ENCODE measurements at places on chromosomes 4 and X.

DNA sequence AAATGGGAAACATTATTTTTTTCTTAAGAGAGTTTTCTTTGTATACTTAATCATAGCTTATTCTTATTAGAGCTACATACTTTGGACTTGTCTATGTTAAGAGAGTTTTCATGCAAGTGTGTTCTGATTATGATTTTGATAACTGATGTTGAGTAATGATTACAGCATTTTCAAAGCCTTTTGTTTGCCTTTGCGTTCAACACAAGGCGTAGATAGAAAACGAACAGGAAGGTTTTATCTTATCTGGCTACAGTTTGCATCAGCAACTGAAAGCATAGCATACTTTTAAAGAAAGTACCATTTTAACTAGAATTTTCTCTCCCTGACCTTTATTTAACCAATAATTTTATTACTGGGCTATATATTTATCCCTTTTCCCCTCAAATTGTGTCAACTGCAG is 51.6 kb upstream of the PDLIM5 start:
- DNase-seq: no peak

- DNase-seq: peak; percentile 50
Measured at GRCh38 chr4:168710353-168710946, 213.6 kb downstream of the PALLD start.

GRCh38 chr4:73070074-73070390 is 516 bp upstream of the COX18 start:
- no peak for DNase-seq

DNA sequence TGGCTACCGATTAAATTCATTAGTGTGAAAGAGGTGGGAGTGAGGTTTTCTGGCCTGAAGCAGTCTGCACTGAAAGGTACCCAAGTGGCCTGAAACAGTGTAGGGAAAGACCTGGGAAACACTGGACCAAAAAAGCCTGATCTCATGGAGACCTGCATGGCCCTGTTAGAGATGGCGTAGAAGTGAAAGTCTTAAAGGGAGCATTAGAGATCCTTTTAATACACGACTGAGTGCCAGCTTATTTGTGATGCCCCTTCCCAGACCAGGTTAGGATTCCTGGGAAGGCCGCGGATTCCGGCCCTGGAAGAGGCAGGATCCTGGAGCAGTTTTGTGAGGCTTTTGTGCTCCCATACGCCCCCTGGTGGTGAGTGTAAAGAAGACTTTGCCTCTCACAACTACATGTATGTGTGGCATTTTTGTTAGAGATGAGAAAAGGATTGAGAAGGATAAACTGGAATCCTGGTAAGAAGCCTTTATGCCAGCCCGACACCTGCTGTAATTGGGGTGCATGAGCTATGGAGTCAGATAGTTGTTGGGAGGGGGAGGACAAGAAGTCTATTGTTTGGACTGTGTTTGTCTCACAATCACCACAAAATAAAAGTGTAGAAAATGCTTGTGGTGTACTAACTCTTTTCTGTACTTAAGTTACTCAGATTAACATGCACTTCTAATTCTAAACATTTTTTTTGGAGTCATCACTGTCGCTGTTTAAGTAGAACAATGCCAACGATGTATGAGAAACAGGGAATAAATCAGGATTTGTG is 54.0 kb downstream of the JADE1 start:
- peak; percentile 80 for DNase-seq

DNA sequence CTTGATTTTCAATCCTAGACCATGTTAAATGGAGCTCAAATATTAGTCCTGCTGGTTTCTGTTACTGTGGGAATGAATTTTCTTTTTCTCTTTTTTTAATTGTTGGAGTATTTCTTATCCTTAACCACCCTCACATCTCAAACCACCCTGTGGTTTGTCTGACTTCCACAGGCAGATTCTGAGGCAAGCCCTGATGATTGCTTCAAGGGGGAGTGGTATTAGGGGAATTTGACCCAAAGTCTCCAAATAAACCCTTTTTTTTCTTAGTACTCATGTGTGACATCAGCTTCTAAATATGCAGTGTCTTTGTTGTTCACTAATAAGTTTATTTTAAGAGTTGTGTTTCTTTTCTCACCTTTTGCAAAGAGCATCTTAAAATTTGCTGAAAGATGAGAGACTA is 810.3 kb downstream of the IL1RAPL1 start:
- peak; percentile 4 for DNase-seq

- DNase-seq: no peak
Measured at GRCh38 chrX:134171661-134172587, 65.1 kb upstream of the CCDC160 start.

DNA sequence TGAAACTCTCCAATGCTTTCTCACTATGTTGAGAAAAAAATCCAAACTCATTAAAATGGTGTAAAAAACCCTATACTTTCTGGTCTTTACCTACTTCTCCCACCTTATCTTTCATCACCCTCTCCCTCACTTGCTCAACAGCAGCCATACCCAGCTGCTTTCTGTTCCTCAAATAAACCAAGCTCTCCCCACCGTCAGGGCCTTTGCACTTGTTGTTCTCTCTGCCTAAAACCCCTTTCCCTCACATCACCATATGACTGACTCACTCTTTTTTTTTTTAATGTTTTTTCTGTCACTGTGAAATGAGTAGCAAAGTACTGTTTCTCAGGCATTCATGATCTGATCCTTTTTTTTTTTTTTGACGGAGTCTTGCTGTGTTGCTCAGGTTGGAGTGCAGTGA is 122.3 kb upstream of the TMEM164 start:
- no peak for DNase-seq

- DNase-seq: no peak
Measured at GRCh38 chr4:95742179-95742578, 97.7 kb upstream of the PDHA2 start.

- no peak for DNase-seq
Measured at GRCh38 chr4:113442826-113443225, 318.7 kb downstream of the CAMK2D start.

DNA sequence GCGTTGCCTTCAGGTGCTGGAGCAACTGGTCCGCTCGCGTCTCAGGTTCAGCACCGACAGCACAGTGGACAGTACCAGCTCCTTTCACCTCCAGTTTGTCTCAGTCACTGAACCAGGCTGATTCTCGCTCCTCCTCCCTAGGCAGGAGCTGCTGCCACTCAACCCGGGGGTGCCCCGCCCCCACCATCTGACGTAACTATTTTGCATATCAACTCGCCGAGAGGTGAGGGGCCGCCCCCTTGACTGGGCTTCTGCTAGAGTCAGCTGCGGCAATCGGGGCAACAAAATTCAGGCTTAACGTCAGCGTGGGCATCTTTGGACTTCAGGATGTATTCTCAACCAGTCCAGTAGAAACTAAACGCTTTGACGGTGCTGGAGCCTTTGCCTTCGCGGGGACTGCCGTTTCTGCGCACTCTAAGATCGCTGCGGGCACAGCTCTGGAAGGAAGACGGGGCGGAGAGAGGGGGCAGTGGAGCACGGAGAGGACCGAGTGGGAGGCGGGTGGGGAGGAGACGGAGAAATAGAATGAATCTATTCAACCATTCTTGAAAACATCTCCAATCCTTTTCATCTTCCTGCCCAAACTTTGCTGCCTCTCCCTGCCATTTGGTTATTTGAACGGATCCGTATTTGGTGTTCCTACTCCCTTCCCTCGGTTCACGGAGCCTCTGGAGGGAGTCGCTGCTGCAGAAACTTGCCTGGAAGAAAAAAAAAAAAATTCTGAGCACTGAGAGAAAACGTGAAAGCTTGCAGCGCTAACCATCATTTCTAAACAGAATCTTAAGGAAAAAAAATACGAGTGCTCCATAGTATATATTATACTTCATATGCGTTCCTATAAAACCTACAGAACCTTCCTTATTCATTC is at the start of gene FSTL5:
Gene FSTL5, minus strand, starts transcription at position 109 of the 868 bp plus-strand sequence. CDS start 52,604 bp downstream, outside the sequence.
- DNase-seq: peak; percentile 30

- DNase-seq: peak; percentile 91
Measured at GRCh38 chr4:110636680-110637407, 14.0 kb upstream of the PITX2 start.

DNA sequence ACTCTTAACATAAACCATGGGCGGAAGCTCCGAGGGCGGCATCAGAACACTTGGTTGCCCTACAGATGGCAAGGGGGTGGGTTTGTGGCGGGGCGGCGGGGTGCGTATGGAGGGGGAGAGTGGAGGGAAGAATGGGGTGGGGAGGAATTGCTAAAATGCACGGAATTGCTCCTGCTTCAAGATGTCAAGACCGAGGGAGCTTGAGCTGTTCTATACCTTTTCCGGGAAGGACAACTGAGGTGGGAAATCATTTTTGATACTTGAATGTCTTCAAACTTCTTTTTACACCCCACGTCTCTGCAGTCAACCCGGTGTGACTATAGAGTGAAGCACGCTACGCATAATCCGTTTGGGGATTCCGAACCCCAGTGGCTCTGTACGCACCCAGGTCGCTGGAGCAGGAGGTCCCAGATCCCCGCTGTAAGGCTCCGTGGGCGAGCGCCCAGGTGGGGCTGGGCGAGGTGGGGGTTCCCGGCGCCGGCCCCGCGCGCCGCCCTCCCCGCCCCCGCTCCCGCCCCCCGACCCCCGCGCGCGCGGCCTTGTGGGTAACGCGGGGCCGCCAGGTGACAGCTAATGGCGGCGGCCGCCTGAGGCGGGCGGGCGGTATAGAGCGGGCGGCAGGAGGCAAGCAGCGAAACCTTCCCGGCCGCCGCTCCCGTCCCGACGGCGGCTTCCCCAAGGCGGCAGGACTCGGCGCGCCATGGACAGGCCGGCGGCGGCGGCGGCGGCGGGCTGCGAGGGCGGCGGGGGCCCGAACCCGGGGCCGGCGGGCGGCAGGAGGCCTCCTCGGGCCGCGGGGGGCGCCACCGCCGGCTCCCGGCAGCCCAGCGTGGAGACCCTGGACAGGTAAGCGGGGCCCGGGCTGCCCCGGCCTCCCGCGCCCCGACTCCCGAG is at the start of gene MTMR1:
Gene MTMR1, plus strand, starts transcription at position 566 of the 894 bp plus-strand sequence. Its CDS starts 135 bp downstream, at position 701.
- no peak for DNase-seq

DNA sequence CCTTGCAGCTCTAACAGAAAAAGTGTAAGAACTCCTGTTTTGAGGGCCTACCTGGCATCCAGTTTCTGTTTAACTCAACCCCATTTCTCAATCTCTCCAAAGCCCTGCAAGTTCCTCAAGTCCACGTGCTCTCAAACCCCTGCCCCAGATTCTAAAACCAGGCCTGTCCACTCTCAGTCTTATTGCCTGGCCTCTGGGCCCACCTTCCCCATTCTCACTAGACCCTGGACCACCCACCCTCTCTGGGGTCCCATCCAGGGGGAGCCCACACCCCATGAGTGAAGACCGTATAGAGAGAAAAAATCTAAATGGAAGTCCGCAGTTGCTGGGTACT is 58.3 kb downstream of the TLR10 start:
- DNase-seq: no peak

- no peak for DNase-seq
Measured at GRCh38 chrX:100349391-100349790, 60.7 kb downstream of the PCDH19 start.

DNA sequence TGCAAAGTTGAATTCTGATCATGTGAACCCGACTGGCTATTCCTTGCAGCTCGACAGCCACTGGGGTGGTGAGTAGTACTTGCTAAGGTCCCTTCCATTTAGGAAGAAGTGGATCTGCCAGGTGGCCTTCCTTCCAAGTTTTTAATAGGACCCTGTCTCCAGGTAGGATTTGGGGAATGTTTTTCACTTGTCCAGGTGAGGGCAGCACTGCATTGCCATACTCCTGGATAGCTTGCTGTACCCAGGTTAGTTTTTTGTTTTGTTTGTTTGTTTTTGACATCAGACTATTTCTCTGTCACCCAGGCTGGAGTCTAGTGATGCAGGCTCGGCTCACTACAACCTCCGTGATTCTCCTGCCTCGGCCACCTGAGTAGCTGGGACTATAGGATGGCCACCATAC is 29.8 kb downstream of the SAGE1 start:
- DNase-seq: no peak

DNA sequence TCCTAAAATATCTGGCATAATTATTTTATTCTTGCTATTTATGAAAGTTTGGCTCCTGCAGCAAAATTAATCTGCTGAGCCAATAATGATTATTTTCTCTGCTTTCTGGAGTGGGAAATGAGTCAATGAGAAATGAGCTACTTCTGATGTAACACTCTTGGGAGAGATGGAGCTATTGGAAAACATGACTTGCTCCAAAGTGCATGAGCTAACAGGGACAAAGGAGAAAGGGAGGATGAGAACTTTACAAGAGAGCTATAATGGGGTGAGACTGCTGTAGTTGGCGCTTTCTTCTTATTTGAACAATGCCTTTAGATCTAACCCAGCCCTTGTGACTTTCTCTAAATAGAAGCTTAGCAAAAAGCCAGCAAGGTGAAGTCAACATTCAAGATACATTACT is 615.1 kb downstream of the ANKRD50 start:
- DNase-seq: no peak

GRCh38 chrX:12013211-12013618 is 125.1 kb upstream of the FRMPD4 start:
- DNase-seq: peak; percentile 34

GRCh38 chr4:48188390-48188789 is 54.3 kb upstream of the TXK start:
- no peak for DNase-seq

DNA sequence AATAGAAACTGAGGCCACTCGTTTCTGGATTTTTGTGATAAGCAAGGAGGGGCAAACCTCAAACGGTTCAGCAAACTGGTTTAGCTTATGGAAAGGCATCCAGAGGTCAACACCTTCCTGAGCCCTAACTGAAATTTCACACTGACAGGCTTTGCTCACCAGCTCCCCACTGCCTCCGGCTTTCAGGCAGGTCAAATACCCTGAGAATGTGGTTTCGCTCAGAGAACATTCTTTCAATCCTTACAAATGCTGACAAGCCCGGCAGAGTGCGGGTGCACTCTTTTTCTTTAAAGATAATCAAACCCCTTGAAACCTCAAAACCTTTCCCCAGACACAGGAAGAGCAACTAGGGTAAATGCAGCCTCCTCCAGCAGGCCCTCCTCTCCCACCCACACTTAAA is 41.5 kb downstream of the CD40LG start:
- DNase-seq: no peak

DNA sequence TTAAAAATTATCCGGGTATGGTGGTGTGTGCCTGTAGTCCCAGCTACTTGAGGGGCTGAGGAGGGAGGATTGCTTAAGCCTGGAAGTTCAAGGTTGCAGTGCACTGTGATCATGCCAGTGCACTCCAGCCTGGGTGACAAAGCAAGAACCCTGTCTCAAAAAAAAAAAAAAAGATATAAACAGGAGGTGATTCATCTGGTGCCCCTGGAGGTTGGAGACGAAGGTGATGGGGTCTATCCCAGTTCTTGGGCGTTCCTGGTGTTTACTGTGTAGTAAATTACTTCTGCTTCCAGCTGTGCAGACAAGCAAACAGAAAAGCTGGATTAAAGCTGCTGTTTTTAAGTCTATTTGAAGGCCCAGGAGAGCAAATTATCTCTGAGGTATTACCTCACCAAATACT is 19.9 kb downstream of the GPKOW start:
- no peak for DNase-seq

DNA sequence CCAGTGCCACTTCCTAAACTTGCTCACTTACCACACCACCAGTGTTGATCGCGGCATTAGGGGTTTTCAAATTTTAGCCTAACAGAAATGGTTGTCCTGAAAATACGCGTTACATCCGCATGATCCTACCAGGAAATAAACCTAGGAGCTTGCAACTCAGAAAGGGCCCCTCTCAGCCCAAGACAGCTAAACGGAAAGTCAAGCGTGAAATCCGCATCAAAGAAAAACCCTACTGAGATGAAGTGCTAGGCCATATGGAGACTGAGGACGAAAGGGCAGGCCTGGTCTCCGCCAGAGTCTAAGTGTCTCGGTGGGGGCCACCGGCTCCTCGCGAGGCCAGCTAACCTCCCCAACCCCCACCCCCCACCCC is 626 bp downstream of the YTHDC1 start:
- DNase-seq: peak; percentile 29

- DNase-seq: no peak
Measured at GRCh38 chrX:20947411-20947912, 426.8 kb upstream of the CNKSR2 start.

- DNase-seq: peak; percentile 79
Measured at GRCh38 chr4:88938138-88938537, 118.8 kb downstream of the FAM13A start.

All from AG08395 (cell line).